T-cell (primary cell): ENCODE measurements at places on chromosomes 6 and 20.

GRCh38 chr6:33695451-33695887 is 16.0 kb downstream of the UQCC2 start:
- no peak for DNase-seq

GRCh38 chr6:56570413-56571359 is 72.0 kb downstream of the DST start:
- DNase-seq, result no peak

DNA sequence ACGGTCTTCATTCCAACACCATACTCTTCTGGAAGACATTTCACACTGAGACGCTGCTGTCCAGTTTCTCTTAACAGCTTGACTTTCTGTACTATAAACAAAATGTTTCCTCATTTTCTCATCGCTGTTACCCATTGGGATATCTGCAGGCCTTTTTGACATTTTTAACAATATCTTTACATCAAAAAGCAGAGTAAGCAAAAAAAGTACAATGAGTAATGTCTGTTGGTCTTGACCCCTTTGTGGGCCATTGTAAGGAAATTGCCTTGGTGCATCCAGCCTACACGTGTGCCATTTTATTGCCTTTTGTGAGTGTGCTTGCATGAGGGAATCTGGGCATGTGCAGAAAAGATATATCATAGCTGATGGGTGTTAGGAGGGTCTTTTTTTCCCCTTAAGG is 129.1 kb upstream of the MANEA start:
- DNase-seq, result no peak

DNA sequence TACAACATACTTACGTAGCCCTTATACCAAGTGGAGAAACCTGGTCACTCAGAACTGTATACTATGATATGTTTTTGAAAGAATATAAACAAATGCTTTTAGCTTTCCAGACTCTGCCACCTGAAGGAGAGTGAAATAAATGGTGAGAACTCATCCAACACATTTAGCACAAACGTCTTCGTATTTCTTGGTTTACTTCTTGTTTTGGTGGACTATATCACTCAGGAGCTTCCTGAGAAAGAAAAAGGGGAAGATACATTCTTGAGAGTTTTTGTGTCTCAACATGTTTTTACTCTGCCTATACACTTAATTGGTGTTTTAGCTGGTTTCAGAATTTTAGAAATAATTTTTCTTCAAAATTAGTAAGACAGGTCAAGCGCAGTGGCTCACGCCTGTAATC is 19.4 kb upstream of the CTAGE9 start:
- no peak for DNase-seq

GRCh38 chr6:147106759-147107401 is 97.3 kb upstream of the STXBP5 start:
- no peak for DNase-seq

GRCh38 chr20:32611286-32611685 is 26.2 kb upstream of the NOL4L start:
- DNase-seq, result no peak

- peak; percentile 40 for DNase-seq
These were observed 168.6 kb upstream of the GGTLC1 start for GRCh38 chr20:24157213-24157612.

- DNase-seq, result no peak
These were observed 28.0 kb downstream of the PLAGL2 start for GRCh38 chr20:32179515-32179914.
